CD8-positive, alpha-beta memory T cell (primary cell): ENCODE measurements at places on chromosomes 5 and 9. TPM values are rescaled to one million over a fixed set of nuclear protein-coding genes. Genes with fewer than 3 reads are reported as not detected.

GRCh38 chr9:38251036-38251860 lies 141.3 kb upstream of the ALDH1B1 start:
- no peak overlapping the region for H3K27ac ChIP-seq
- H3K27me3 ChIP-seq = no peaks in the 10 kb centered on the region
- H3K36me3 ChIP-seq = no peaks in the 10 kb centered on the region
- H3K4me3 ChIP-seq = no peak overlapping the region
- no peaks in the 10 kb centered on the region for H3K4me1 ChIP-seq
- no peak for DNase-seq

The NMUR2 gene
- not detected for total RNA-seq

GRCh38 chr9:134518004-134518606 lies 123.5 kb upstream of the COL5A1 start:
- H3K27ac ChIP-seq = no peak overlapping the region
- DNase-seq = no peak
- H3K4me3 ChIP-seq = no peak overlapping the region
- no peaks in the 10 kb centered on the region for H3K36me3 ChIP-seq
- H3K4me1 ChIP-seq = no peaks in the 10 kb centered on the region
- H3K27me3 ChIP-seq = no peaks in the 10 kb centered on the region

The SLC25A2 gene
- 0.35 TPM for total RNA-seq

DNA sequence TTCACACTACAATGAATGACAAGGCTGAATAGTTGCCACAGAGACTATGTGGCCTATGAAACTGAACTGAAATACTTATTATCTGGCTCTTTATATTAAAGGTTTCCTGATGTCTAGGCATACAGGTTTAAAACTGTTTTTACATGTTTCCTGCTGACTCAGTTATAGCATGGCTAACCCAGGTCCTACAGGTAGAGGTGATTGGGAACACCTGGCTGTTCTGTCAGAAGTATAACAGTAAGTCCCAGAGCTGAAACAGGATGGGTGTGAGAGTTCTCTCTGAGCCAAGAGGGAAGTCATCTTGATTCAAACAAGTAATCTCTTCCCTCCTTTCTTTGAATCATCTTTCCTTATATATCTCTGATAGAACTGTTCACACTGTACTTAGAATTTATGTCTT lies 4.9 kb upstream of the ADGRV1 start:
- peaks cover 13% of the 10 kb centered on the region for H3K27me3 ChIP-seq
- H3K4me3 ChIP-seq = no peak overlapping the region
- no peak overlapping the region for H3K27ac ChIP-seq
- no peak for DNase-seq
- H3K4me1 ChIP-seq = no peaks in the 10 kb centered on the region

DNA sequence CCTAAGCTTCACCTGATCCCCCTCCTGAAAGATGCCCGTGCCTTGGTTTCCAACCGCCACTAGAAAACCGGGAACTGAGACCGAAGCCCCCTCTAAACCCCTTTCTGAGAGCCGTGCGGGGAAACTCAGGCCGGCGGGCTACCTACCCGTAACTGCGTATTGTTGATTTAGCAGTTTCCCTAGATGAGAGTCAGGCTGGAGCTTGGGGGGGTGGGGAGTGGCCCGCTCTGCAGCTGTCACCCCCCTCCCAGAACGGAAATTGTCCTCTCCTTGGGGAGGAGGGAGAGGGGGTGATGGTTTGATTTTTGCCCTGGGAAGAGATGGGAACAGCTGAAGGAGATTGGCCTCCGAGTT lies 2.5 kb downstream of the CXXC5 start:
- peak overlapping the region; percentile 81 for H3K27ac ChIP-seq
- H3K36me3 ChIP-seq = no peaks in the 10 kb centered on the region
- H3K4me1 ChIP-seq = peaks cover 42% of the 10 kb centered on the region
- H3K4me3 ChIP-seq = peak overlapping the region; percentile 26
- peaks cover 39% of the 10 kb centered on the region for H3K27me3 ChIP-seq

The DEPDC1B gene
- total RNA-seq = 11.3 TPM

The WHRN gene
- total RNA-seq = 8.6 TPM

The CCDC187 gene
- not detected for total RNA-seq

DNA sequence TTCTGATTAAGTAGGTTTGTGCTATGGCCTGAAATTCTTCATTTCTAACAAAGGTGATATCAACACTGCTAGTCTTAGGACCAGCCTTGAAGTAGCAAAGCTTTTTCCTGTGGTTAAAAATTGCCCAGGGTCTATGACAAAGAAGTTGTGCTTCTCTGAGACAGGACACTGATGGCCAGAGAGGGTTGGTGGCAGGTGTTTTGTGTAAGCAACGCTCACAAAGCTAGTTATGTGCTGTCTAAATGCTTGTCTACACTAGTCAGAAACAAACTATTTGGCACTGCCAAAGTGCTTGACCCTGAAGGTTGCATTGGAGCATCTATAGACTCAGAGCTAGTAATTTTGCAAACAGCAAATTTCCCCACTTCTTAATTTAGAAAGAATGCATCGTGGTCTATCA lies 44.1 kb upstream of the SELENOP start:
- no peaks in the 10 kb centered on the region for H3K4me1 ChIP-seq
- H3K4me3 ChIP-seq = no peak overlapping the region
- no peak for DNase-seq

- no peaks in the 10 kb centered on the region for H3K36me3 ChIP-seq
- H3K27ac ChIP-seq = no peak overlapping the region
- no peak overlapping the region for H3K4me3 ChIP-seq
- H3K4me1 ChIP-seq = no peaks in the 10 kb centered on the region
These were observed 77.6 kb downstream of the ADAMTS2 start for GRCh38 chr5:179267671-179268083.

GRCh38 chr9:138117836-138118235 lies 240.3 kb downstream of the CACNA1B start:
- H3K4me1 ChIP-seq = no peaks in the 10 kb centered on the region
- H3K36me3 ChIP-seq = no peaks in the 10 kb centered on the region
- no peaks in the 10 kb centered on the region for H3K27me3 ChIP-seq
- H3K4me3 ChIP-seq = no peak overlapping the region
- no peak for DNase-seq
- no peak overlapping the region for H3K27ac ChIP-seq

GRCh38 chr5:136811551-136811950 lies 446.2 kb upstream of the TRPC7 start:
- H3K27ac ChIP-seq = no peak overlapping the region
- H3K4me1 ChIP-seq = no peaks in the 10 kb centered on the region
- no peak overlapping the region for H3K4me3 ChIP-seq
- DNase-seq = no peak

The COL15A1 gene
- not detected for total RNA-seq

DNA sequence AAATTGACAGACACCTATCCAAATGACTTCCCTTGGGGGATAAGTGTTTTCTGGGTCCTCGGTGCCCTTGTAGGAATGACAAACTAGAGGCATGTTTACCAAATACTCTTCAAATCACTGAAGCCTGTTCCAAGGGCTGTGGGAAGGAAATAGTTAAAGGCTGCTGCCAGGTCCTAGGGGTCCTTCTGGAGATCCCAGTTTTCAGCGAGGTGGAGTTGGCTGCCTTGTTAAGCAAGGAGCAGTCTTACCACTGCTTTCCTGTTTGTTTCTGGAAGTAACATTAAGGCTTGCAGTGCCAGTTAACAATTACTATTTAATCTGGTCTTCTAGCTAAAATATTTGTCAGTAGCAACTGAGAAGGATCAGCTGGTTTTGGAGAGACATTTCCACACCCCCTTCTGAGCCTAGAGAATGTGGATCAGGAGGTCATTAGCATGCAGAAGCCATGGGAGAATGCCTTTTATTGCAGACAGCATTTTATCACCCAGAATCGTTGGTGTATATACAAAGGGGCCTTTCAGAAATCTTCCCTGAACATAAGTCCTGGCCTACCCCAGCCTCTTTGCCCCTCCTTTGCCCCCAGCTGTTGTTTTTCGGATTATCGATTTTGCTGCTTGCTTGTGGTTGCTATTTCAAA lies 238.8 kb downstream of the DMAC1 start:
- no peaks in the 10 kb centered on the region for H3K4me1 ChIP-seq
- no peaks in the 10 kb centered on the region for H3K27me3 ChIP-seq
- no peak for DNase-seq

DNA sequence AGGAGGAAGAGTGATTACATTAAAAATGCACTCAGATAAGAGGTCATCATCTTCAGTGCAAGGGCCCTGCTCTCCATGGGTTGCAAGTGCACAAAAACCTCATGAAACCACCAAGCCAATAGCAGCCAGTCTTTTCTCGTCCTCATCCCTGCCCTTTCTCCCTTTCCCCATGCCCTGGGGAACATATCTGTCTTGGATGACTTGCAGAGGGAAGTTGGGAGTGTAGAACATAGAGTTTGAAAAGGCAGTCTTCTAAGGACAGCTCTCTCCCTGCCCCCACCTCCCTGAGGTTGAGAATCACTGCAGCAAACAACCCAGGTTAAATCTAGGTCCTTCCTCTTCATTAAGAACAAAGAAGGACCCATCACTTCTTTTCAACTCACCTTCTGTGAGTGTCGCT lies 22.0 kb downstream of the DDX31 start:
- no peaks in the 10 kb centered on the region for H3K4me1 ChIP-seq
- H3K36me3 ChIP-seq = peaks cover 52% of the 10 kb centered on the region
- no peaks in the 10 kb centered on the region for H3K27me3 ChIP-seq
- no peak overlapping the region for H3K27ac ChIP-seq
- no peak for DNase-seq
- H3K4me3 ChIP-seq = no peak overlapping the region

GRCh38 chr5:151020304-151021110 lies at the start of gene GPX3:
TSS of gene GPX3 (plus strand) at chr5:151020591. CDS start at chr5:151020655, 64 bp downstream.
- peaks cover 4% of the 10 kb centered on the region for H3K36me3 ChIP-seq
- peak within 1 kb of the TSS; percentile 9 for H3K4me3 ChIP-seq
- peaks cover 10% of the 10 kb centered on the region for H3K4me1 ChIP-seq
- no peaks in the 10 kb centered on the region for H3K27me3 ChIP-seq

GRCh38 chr5:86679529-86679928 lies 61.8 kb downstream of the COX7C start:
- no peak overlapping the region for H3K27ac ChIP-seq
- no peak overlapping the region for H3K4me3 ChIP-seq
- DNase-seq = no peak
- no peaks in the 10 kb centered on the region for H3K27me3 ChIP-seq
- no peaks in the 10 kb centered on the region for H3K4me1 ChIP-seq
- H3K36me3 ChIP-seq = no peaks in the 10 kb centered on the region

GRCh38 chr5:150122536-150123481 lies 32.8 kb downstream of the PDGFRB start:
- DNase-seq = no peak
- H3K36me3 ChIP-seq = no peaks in the 10 kb centered on the region
- H3K4me1 ChIP-seq = no peaks in the 10 kb centered on the region
- no peaks in the 10 kb centered on the region for H3K27me3 ChIP-seq

The TPPP gene
- 0.37 TPM for total RNA-seq

- no peaks in the 10 kb centered on the region for H3K36me3 ChIP-seq
- no peak for DNase-seq
- H3K4me3 ChIP-seq = no peak overlapping the region
- H3K4me1 ChIP-seq = no peaks in the 10 kb centered on the region
- no peak overlapping the region for H3K27ac ChIP-seq
These were observed 84.3 kb upstream of the HAND1 start for GRCh38 chr5:154562244-154562880.

GRCh38 chr5:168427224-168427623 lies 59.0 kb upstream of the RARS1 start:
- no peaks in the 10 kb centered on the region for H3K36me3 ChIP-seq
- no peaks in the 10 kb centered on the region for H3K27me3 ChIP-seq
- no peak overlapping the region for H3K4me3 ChIP-seq
- no peak for DNase-seq
- no peak overlapping the region for H3K27ac ChIP-seq

DNA sequence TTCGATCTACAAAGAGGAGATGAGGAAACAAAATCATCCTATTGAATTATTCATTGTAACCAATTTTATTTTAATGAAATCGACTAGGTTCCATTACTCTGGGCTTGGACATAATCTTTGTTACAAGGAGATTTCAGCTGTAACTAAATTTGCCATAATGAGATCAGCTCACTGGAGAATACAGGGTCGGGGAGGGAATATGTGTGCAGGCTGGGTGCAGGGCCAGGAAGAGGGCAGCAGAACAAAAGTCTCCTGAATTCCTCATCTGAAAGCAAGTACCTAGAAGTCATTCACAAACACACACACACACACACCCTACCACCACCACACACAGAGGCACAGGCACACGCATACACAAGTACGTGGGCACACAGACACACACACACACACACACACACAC lies 151.2 kb downstream of the PAPPA start:
- DNase-seq = no peak
- no peaks in the 10 kb centered on the region for H3K4me1 ChIP-seq
- no peak overlapping the region for H3K27ac ChIP-seq
- H3K4me3 ChIP-seq = no peak overlapping the region
- no peaks in the 10 kb centered on the region for H3K27me3 ChIP-seq
- H3K36me3 ChIP-seq = no peaks in the 10 kb centered on the region

GRCh38 chr5:168020542-168021294 lies 270.7 kb upstream of the WWC1 start:
- no peak for DNase-seq
- no peak overlapping the region for H3K27ac ChIP-seq
- H3K27me3 ChIP-seq = no peaks in the 10 kb centered on the region
- no peaks in the 10 kb centered on the region for H3K36me3 ChIP-seq
- no peaks in the 10 kb centered on the region for H3K4me1 ChIP-seq
- H3K4me3 ChIP-seq = no peak overlapping the region

GRCh38 chr5:4313138-4313537 lies 717.5 kb downstream of the IRX1 start:
- no peak overlapping the region for H3K4me3 ChIP-seq
- no peaks in the 10 kb centered on the region for H3K4me1 ChIP-seq
- H3K36me3 ChIP-seq = no peaks in the 10 kb centered on the region
- no peaks in the 10 kb centered on the region for H3K27me3 ChIP-seq

DNA sequence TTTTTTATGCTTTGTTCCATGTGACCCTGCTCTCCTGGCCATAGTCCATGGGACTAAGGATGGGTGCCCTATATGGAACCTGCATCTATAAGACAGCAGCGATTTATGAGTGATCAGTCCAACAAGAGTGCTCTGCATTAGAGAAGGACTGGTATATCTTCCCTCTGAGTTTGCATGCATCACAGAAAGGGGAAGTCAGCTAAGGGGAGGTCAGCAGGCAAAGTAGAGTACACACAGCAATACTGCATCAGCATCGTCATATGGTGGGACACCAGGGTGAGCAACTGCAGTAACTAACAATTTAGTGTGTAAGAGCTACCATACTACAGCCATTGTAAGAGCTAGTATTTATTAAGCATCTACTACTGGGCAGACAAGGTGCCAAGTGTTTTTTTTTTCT lies 311.3 kb downstream of the NDUFS4 start:
- H3K36me3 ChIP-seq = no peaks in the 10 kb centered on the region
- DNase-seq = no peak
- no peak overlapping the region for H3K4me3 ChIP-seq
- no peaks in the 10 kb centered on the region for H3K4me1 ChIP-seq

The ZDHHC12 gene
- 76.1 TPM for total RNA-seq
